ENCODE measurements at places on chromosomes 2 and 18.

DNA sequence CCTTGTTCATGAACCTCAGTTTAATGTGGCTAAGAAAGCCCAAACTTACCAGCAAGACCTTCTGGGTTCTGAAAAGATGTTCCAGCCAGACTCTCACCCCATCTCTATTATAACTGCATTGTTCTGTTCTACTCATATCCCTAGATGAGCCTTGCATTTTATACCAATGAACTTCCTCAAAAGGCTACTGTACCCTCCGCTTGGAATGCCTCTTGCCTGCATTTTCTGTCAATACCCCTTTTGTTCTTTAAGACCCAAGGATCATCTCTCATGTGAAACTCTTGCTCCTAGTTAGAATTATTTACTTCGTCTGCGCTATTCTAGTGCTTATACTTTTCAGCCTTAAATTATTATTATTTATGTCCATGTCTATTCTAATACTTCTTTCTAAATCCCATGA lies 181.5 kb downstream of the MYO3B start:
- DNase-seq: no peak

GRCh38 chr2:54570925-54571694 lies 115.0 kb downstream of the SPTBN1 start:
- DNase-seq: peak; percentile 62

- no peak for DNase-seq
Observed at GRCh38 chr18:55657572-55658331, 69.8 kb upstream of the TCF4 start.

DNA sequence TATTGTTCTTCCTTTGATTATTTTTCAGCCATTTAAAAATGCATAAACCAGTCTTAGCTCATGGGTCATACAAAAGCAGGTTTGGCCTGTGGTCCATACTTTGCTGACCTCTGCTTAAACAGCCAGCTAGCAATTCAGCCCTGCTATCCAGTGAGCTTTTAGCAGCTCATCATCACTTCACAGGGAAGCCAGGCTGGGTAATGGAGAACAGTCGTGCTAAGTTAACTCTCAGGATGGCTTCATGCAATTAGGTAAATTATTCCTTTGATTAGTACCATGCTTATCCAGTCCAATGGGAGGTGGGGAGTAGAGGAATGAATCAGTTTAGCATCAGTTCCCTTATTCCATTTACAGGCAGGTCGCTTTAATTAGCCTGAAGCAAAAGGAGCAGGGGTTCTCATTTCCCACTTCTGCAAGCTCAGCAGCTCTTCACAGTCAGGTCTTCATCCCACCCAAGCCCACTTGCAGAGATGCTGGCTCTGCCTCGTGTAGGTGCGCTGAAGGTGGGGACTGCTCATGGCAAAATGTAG lies 109.8 kb upstream of the ALPP start:
- no peak for DNase-seq

- DNase-seq: no peak
Observed at GRCh38 chr2:236694146-236694888, 124.7 kb downstream of the ACKR3 start.

- no peak for DNase-seq
Observed at GRCh38 chr2:26668856-26669750, 23.4 kb upstream of the KCNK3 start.

DNA sequence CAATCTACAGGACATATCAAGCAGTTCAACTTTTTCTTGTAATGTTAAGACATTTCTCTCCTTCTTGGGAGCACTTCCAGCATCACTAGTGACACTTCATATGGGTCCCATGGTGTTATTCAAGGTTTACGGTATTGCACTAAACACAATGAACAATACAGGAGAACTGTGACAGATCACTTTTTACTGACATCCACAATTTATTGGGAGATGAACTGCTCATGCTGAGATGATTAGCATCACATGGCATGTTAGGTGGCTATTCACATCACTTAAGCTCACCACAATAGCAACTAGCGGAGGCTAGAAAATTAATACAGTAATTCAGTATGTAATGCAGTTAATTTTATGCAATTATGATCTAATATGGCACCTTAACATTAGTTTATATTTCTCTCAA lies 264.4 kb downstream of the ERBB4 start:
- DNase-seq: no peak

- peak; percentile 76 for DNase-seq
Observed at GRCh38 chr2:142130111-142131009, 456 bp downstream of the LRP1B start.

- no peak for DNase-seq
Observed at GRCh38 chr2:54285451-54285850, 29.4 kb upstream of the TSPYL6 start.

- DNase-seq: no peak
Observed at GRCh38 chr2:62309465-62310091, 113.7 kb downstream of the B3GNT2 start.

- DNase-seq: no peak
Observed at GRCh38 chr18:34857320-34857719, 147.2 kb downstream of the DTNA start.

- no peak for DNase-seq
Observed at GRCh38 chr2:203748331-203749126, 42.1 kb downstream of the CD28 start.

GRCh38 chr2:234587341-234588053 lies 90.6 kb upstream of the ARL4C start:
- DNase-seq: no peak

- DNase-seq: no peak
Observed at GRCh38 chr2:30147196-30147714, 448 bp downstream of the YPEL5 start.

DNA sequence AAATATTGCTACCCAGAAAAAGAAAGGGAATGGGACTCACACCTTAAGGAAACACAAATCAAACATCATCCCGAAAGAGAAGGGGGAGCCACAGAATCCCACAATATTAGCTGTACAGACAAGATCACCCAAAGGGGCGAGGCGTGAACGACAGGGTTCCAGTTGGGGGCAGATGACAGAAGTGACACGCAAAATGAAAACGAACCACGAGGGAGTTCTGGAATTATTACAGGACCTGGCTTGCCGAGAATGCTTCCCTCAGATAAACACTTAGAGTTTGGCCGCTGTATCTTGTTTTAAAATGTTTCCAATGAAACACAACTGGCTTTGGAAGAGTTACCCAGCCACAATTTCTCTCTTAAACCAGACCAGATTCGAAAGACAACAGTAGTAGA lies 60.4 kb downstream of the C2orf76 start:
- no peak for DNase-seq

DNA sequence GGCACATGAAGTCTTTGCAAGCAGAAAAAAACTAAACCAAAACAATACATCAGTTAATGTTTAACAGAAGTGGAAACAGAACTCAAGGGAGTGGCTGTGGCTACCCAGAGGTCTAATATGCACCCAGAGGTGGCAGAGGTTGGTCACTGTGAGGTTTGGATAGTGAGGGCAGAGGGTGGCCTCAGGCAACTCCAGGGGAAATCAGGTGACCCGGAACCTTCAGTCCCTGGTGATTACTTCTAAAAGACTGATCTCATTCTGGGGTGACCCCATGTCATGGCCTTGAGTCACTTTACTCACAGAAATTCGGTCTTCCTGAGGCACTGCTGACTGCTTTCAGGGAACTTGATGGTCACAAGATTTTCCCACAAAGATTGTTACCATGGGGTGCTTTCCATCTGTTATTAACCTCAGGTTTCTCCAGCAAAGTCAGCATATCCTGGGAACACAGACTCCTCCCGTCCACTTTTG lies 99.4 kb downstream of the TMEM17 start:
- DNase-seq: no peak

GRCh38 chr2:8367833-8368232 lies 314.0 kb upstream of the ID2 start:
- DNase-seq: no peak

DNA sequence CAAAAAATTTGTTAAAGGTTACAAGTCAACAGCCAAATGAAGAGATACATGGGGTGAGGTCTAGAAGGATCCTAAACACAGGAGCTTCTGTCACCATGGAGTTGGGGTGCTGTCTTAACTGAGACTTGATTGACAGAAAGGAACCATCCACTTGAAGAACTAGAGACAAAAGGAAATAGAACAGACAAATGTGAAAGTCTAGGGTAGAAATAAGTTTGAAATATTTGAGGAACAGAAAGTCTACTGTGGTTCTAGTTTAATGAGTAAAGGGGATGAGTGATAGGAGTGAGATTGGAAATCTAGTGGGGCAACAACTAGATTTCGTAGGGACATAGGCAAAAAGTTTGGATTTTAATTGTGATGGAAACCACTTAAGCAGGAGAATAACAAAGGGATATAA lies 18.7 kb downstream of the RBBP8 start:
- no peak for DNase-seq

- DNase-seq: no peak
Observed at GRCh38 chr2:98656800-98657199, 48.4 kb downstream of the UNC50 start.

DNA sequence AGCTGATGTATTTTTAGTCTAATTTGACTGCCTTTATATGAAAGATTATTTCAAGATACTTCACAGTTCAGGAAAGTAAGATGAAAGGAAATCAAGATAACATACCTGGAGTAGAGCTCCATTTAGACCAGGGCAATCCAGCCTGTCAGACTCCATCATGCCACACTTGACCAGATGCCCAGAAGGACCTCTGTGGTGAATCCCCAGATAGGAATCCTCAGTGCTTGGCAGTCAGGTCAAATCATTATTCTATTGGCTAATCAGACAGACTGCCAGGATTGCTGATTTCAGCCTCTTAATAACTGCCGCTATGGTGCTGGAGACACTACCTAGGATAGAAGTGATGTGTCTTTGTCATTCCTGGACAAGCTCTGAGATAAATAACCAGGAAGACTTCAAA lies 404.2 kb downstream of the STK39 start:
- no peak for DNase-seq

DNA sequence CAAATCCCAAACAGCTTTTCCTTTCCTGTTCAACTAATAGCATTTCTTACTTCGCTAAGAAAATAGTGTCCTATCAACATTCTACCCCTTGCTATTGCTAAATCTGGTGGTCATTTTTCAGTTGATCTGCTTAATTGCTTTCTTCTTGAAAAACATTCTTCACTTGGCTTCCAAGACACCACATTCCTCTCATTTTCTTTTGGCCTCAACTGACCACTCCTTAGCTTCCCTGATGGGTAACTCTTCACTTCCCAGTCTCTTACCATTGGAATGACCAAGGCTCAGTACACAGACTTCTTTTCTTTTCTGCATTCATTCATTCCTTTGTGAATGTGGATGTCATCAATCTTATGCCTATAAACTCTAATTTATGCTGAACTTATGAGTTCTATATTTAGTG lies 230.8 kb upstream of the CDH2 start:
- DNase-seq: no peak

DNA sequence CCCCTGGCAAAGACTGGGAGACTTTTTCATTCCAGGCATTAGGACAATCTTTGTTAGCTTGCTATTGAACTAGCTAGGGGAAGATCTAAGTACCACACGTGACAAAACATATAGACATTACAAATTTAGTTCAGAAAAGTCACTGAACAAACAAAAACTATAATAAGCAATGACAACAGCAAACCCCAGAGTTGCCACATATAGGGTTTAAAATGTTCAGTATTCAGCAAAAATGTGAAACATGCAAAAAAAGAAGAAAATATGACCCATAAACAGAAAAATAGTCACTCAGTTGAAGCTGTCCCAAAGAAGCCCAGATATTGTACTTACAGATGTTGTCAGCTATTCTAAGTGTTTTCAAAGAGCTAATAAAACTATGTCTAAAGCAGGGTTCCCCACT lies 431.1 kb upstream of the CDH2 start:
- DNase-seq: no peak

GRCh38 chr2:19033240-19033639 lies 325.2 kb downstream of the OSR1 start:
- no peak for DNase-seq

GRCh38 chr18:28581521-28582071 lies 404.7 kb upstream of the CDH2 start:
- DNase-seq: no peak

- no peak for DNase-seq
Observed at GRCh38 chr2:117126656-117127055, 687.8 kb upstream of the DDX18 start.

DNA sequence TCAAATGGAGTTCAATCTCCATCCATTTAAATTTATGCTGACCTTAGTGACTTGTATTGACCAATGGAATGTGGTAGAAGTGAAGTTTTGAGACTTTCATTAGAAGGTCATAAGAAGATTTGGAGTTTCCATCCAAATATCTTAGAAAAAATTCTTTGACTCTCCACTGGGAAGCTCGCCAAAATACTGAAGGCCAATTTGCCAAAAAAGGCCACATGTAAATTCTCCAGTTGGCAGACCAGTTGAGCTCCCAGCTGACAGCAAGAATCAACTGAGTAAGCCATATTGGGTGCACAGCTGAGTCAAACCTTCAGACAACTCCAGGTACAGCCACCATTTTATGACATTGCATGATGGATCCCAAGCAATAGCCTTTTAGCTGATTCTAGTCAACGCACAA lies 228.3 kb upstream of the SETBP1 start:
- DNase-seq: no peak

DNA sequence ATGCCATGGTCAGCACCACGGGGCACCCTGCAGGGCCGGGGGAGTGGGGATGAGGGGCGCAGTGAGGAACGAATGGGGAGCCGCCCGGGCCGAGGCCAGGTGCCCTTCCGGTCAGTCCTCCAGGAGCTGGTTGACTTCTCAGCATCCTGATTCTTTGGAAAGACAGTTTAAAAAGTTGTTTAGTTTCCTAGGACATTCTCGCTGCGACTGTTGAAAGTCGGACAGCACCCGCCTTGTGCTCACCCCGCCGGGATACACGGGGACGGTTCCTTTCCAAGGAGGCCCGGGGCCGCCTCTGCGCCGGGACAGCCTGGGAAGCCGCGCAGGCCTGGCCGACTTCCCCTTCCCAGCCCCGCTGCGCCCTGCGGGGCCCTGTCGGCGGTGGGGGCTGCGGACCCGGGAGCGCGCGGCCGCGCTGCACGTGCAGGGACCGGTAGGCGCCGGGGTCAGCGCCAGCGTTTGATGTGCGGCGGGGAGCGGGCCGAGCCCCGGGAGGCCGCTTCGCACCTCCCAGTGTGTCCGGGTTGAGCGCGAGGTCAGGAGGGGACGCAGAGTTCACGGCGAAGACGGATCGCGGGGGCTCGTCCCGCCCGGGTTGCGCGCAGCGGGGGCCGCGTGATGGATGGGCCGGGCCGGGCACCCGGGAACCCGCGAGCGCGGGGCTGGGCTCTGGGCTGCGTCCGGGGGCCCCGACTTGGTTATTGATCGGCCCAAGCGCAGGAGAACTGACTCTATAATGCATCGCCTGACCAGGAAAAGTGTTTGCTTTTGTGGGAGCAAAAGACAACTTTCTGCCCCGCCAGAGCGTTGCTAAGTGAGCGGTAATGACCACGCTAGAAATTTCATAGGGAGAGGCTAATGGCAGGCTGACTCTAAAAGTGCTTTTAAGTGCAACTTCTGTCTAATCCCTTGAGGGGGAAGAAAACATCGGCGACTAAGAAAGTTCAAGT lies 28.0 kb upstream of the SMIM21 start:
- DNase-seq: peak; percentile 16

- no peak for DNase-seq
Observed at GRCh38 chr2:138564586-138565229, 63.1 kb downstream of the SPOPL start.

All from body of pancreas (tissue), 4 donors.